ENCODE measurements at places on chromosomes 12 and 14. TPM values are rescaled to one million over a fixed set of nuclear protein-coding genes. Genes with fewer than 3 reads are reported as not detected.

DNA sequence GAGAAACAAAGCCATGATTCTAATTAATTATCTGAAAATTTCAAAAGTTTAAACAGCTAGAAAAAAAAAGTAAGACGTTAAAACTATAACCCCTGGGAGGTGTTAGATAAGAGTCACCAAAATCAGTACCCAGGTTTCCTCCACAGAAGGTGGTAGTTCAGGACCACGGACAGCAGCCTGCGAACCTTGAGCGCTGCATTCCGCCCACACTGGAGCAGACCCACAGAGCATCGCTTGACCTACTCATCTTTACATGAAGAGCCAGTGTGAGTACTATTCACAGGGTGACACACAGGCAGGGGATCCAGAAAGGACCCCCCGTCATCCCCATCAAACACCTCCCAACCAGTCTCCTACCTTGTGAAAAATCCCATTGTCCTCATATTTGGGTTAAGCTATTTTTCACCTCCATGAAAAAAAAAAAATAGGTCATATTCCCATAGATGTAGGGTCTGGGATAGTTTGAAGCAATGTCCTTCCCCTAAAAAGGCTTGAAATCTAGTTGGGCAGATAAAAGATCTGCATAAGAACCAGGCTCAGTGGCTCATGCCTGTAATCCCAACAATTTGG lies 8.8 kb upstream of the CHGA start:
- peak; percentile 51 for DNase-seq

GRCh38 chr12:90706036-90706435 lies 248.9 kb downstream of the CCER1 start:
- DNase-seq: no peak

- DNase-seq: no peak
Observed at GRCh38 chr14:28673056-28673455, 93.5 kb upstream of the FOXG1 start.

DNA sequence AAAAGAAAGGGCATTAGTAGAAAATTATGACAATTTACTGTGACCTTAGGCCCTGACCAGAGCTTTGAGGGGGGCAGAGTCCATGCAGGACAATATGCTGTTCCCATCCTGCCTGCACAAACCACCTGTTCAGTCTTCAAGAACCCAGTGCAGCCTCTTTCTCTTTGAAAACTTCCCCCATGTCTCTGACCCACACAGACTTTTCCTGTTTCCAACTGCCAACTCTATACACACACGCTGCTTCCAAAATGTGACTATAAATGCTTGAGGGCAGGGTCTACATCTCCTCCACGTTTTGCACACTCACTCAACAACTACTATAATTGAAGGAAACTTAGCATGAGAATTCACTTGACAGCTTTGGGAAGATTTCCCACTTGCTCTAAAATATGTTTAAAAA lies 36.6 kb upstream of the SYCP3 start:
- DNase-seq: no peak

- DNase-seq: no peak
Observed at GRCh38 chr14:104913435-104913834, 11.2 kb upstream of the PLD4 start.

GRCh38 chr14:90513161-90514014 lies 116.6 kb downstream of the CALM1 start:
- DNase-seq: no peak

GRCh38 chr12:3717283-3717898 lies 35.5 kb downstream of the CRACR2A start:
- no peak for DNase-seq

- no peak for DNase-seq
Observed at GRCh38 chr12:47652521-47653234, 53.2 kb downstream of the RPAP3 start.

GRCh38 chr12:109557200-109557599 lies 16.1 kb downstream of the MMAB start:
- no peak for DNase-seq

GRCh38 chr12:65845751-65846537 lies 21.7 kb downstream of the HMGA2 start:
- DNase-seq: no peak

DNA sequence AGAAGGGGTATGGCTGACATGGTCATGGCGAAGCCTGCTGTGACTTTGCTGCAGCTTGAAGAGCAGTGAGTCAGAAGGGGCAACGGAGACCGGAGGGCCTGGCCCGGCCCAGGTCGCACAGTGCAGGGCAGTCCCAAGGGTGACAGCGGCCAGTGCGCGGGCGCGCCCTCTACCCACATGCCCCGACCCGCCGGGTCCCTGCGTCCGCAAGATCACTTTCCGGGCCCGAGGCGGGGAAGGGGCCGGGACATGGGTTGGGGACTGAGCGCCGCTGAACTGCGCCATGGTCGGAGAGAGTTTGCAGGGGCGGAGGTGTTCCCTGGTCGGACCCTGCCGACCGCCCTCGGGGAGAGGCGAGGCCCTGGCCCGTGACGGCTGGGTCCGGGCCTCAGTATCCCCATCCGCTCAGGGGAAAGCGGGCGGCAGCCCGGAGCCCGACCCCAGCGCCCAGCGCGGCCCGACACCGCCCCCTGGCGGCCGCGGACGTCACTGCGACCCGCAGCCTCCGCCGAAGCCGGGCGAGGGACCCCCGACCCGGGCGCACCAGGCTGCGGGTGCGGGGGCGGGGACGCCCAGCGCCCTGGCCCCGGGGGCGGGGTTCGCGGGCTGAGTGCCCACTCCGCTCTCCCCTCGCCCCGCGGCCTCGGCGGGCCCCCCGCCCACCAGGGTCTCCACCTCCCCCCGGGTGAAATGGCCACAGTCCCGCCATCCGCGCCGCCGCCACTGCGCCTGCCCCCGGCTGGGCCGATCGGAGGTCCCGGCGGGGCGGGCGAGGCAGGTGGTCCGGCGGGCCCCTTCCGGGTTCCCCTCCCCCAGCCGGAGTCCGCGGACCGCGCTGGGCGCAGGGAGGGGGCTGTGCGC lies 7.2 kb upstream of the ANKRD9 start:
- no peak for DNase-seq

FBRSL1 gene
- polyA plus RNA-seq: 42.5 TPM

GRCh38 chr12:31362759-31363415 lies 36.9 kb upstream of the SINHCAF start:
- DNase-seq: no peak

- DNase-seq: peak; percentile 3
Observed at GRCh38 chr12:40515041-40515816, 177.0 kb upstream of the CNTN1 start.

GRCh38 chr12:112540021-112540420 lies 121.3 kb downstream of the PTPN11 start:
- DNase-seq: no peak

DNA sequence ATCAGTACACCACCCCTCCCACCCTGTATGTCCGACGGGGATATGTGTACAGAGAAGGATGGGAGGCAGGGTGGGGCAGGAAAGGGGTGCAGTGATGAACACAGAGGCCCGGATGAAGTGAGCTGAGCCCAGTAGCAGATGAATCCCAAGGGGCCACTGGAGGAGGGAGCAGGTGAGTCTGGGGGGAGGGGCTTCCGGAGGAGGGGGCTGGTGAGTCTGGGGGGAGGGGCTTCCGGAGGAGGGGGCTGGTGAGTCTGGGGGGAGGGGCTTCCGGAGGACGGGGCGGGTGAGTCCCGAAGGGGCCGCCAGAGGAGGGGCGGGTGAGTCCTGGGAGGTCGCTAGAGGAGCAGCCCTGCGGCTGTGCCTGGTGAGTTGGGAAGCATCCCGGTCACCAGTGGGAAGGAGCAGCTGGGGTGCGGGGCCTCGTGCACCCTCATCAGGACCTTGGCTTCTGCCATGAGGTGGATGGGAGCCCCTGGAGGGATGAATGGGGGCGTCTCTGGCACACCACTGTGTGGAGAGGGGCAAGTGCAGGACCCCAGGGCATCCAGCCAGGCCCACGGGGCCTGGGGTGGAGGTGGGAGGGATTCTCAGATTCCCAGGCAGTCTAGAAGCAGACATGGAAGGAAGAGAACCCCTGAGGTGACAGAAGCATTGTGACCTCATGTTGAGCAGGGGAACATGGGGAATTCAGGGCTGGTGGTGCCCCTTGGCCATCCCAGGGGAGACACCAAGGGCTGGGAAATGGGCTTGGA lies 14.0 kb downstream of the BEGAIN start:
- DNase-seq: no peak

GRCh38 chr12:112524676-112525425 lies 106.1 kb downstream of the PTPN11 start:
- no peak for DNase-seq

DNA sequence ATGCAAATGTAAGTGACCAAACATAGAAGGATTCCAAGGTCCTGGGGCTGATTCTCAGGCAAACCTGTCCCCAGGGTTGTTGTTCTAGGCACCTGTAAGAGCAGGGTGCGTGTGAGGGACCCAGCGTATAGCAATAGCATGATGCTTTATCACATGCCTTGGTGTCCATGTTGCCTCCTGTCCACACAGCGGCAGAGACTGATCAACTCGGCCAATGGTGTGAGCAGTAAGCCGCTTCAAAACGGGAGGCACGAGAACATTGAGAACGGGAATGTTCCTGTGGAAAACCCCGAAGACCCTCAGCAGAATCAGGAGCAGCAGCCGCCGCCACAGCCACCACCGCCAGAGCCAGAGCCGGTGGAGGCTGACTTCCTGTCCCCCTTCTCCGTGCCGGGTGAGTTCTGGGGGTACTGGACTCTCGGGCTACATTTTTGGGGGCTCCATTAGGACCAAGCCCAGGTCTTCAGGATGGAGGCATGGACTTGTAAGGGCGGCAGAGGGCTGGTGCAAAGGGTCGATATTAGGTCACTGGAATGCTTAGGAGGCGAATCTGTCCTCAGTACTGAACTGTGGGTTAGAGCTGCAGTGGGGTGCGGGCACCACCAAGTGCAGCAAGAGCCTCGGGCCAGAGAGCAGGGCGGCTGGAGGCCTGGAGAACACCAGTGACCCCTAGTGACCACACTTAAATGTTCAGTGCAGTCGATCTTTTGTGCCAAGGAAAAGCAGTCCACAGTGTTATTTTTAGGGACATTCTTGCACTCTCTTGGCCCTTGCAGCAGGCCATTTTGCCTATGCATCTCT lies 57.2 kb upstream of the RIN3 start:
- peak; percentile 23 for DNase-seq

- DNase-seq: no peak
Observed at GRCh38 chr12:117034249-117034648, 65.0 kb downstream of the TESC start.

TMEM121 gene
- polyA plus RNA-seq: 1.8 TPM

TAS2R9 gene
- not detected for polyA plus RNA-seq

GRCh38 chr12:120720234-120720986 lies 5.2 kb upstream of the ACADS start:
- DNase-seq: no peak

GRCh38 chr12:103780093-103780440 lies 61.0 kb downstream of the NT5DC3 start:
- no peak for DNase-seq

DNA sequence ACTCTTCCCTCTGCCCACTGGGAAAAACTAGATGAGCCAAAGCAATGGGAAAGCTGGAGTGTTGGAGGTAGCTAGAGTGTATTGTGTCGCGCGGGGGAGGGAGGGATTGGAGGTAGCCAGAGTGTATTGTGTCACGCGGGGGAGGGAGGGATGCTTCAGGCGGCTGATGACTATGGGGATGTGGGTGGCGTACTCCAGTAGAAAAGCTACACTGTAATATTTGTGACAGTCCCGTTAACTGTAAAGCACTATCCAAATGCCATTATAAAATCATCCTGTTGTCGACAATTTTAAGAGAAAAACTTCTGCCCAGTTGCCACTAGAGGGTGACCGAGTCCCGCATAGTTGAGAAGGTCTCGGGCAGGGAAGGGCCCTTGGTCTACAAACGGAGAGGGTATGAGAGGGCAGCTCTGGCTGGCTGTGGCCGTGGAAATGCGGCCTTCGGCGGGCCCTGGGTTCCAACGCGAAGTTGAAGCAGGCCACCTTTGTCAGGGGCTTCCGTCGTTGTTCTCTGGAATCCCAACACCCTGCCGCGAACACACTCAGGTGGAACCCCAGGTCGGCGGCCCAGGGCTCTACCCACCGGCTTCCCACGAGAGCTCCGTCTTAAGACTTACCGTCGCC lies 15.1 kb upstream of the PLEK2 start:
- peak; percentile 61 for DNase-seq

DNA sequence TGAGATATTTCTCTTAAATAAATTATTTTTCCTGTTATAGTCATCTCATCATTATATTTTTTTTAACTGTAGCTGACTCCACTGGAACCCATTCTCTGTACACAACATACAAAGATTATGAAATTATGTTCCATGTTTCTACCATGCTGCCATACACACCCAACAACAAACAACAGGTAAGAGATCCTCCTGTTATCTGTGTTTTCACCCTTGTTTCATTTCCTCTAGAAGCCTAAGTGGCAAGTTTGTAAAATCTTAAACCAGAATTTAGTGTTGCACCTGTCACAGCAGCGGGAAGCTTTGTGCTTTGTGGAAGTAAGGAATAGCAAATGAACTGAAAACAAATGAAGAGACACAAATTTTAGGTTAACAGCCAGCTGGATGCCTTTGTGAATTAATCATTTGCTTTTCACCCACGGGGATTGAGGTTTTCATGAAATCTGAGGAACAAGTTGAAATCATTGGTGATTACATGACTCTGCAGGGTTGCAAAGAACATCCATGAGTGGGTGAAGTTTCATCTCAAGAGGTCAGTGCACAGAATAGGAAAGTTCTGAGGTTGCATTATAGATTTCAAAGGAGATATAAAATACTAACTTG lies 273.9 kb upstream of the RGS6 start:
- DNase-seq: no peak

DNA sequence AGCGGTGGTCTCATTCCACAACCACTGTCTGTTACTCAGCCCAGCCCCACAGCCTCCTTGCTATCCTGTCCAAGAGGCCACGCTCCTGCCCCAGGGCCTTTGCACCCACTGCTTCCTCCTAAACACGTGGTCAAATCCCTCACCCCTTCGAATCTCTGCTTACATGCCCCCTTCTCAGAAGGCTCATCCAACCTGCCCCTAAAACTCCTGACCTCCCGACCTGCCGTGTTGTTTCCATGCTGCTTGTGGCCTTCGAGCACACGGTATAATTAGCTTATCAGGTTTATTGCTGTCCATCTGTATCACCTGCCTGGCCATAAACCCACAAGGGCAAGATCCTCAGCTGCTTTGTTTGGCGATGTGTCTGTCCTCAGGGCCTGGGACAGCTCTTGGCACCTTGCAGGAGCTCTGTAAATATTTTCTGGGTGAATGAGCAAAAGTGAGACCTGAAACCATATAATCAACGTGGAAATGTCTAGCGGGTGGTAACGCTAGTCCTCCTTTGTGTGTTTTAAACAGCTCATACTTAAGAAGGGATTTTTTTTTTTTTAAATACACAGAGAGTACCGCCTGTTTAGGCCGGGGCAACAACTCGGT lies 36.0 kb downstream of the SCARB1 start:
- no peak for DNase-seq

GRCh38 chr14:72560331-72560730 lies 333.6 kb downstream of the DPF3 start:
- DNase-seq: no peak

DNA sequence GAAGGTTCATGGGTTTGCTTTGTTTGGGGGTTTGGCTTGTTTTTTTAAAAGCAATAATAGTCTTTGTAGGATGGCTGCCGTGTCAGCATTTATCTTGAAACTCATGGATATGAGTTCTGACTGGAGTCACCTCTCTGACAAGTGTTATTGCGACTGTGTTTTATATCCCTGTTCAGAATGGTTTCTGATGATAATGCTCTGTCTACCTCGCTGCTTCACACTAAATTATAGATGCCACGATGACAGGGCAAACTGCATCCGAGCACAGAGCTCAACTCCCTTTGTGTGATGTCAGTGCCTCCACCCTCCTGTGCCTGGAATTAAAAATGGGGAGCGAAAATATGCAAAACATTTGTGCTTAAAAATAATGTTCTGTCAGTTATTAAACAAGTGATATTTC lies 250.8 kb downstream of the EGLN3 start:
- no peak for DNase-seq
